ENCODE measurements at places on chromosomes 5 and 9. TPM values are rescaled to one million over a fixed set of nuclear protein-coding genes. Genes with fewer than 3 reads are reported as not detected.

PCDH12 gene
- under 0.01 TPM for total RNA-seq

SLC34A1 gene
- total RNA-seq, result not detected

TMEM215 gene
- not detected for total RNA-seq

GABRB2 gene
- total RNA-seq, result under 0.01 TPM

MYMK gene
- not detected for total RNA-seq

HRH2 gene
- total RNA-seq, result not detected

ELOVL7 gene
- not detected for total RNA-seq

- no peak for DNase-seq
Measured at GRCh38 chr9:99867968-99868367, 38.5 kb upstream of the STX17 start.

DNA sequence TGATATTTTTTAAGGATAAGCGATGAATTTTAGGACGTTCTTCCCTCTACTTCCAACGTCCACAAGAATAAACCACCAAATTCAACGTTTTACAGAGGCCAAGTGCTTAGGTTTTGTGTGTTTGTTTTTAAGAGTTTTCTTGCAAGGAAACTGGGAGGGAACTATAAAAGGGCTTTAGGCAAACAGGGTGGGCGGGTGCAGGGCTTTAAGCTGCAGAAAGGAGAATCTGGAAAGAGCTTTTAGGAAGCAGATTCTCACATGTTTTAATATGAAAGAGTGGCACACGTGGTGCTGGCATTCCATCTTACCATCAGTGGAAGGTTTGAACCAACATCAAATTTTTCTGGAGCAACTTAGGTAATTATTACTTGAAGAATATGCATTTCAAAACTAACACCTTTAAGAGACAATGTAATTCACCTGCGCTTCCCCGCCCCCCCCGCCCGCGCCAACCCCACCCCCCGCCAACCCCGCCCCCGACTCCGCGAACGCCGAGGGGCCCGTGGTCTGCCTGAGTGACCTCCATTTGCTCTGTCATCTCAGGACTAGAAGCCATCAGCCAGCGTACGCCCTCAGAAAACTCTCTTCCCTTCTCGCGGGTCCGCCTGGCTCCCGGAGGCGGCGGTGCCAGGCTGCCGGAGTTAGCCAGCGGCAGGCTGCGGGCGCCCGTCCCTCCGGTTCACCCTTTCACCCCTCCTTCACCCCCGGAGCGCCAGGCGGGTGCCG is 911 bp upstream of the PIK3R1 start:
- no peak for DNase-seq

DNA sequence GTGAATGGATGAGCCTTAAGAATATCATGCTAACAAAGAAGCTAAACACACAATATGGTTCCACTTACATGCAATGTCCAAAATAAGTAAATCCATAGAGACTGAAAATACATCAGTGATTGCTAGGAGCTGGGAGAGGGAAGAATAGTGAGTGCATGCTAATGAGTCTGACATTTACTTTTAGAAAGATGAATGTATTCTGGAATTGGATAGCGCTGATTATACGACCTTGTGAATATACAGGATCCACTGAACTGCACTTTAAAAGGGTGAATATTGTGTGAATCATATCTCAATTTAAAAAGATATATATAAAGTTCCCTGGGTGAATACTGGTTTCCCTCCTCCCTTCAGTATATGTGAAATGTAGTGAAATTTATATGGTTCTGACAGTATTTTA is 46.2 kb downstream of the LOX start:
- DNase-seq, result no peak

GRCh38 chr9:98977813-98978212 is 34.1 kb downstream of the COL15A1 start:
- no peak for DNase-seq

DNA sequence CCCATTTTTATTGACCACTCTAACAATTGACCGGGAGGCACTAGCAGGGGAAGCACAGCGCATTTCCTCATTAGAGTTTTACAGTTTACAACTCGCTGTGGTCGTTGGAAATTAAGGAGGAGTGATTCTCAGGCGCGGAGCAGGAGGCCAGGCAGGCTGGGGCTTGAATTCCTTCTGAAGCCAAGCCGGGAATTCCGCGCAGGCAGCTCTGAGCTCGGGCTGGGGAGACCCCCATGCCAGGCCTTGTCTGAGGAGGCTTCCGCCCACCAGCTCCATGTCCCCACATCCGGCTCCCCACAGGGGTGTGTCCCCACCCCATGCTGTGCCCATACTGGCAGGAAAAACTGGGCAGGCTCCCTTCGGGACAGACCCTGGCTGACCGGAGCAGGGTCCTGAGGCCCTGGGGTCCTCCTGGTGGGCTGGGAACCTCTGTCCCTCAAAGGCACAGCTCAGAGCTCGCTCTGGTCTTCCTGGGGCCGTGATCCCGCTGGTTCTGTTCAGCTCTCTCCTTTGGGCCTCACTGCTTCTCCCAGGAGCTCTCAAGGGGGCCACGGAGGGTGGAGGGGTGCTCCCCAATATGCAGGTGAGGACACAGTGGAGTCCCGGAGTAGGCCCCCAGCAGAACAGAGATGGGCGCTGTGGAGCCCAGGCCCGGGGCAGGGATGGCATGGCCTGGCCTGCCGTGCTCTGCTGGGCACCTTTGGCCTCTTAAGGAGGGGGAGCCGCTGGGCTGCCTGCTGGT is 1.3 kb upstream of the NRARP start:
- DNase-seq, result no peak

DNA sequence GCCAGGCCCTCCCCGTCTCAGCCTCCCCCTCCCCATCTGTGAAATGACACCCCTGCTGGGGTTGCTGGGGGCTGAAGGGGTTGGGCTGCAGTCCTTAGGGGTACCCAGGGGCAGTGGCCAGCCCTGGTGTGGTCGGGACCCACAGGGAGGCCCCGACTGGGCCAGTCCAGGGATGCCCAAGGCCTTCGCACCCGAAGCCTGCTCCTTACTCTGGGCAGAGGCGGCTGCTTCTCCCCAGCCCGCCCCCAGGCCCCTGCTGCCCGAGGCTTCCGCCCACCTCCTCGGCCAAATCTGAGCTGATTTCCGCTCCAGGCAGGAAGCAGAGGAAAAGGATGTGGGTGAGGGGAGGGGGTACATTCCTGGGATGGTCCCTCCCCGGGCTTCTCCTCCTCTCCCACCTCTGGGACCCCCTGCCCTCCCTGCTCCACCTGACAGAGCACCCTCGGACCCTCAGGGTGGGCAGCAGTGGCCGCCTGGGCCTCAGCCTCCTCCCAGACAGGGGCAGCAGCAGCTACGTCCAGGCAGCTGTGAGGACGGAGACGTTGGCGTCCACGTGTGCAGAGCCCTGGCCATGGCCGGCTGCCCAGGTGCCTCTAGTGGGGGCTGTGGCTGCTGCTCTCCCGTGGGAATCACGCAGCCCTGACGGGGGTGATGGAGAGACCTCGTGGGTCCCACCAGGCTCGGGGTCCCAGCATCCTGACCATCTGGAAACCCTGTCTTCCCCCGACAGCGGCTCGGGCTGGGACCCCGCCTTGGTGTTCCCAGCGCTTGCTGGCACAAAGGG is 4.2 kb upstream of the NRARP start:
- no peak for DNase-seq

- peak; percentile 89 for DNase-seq
Measured at GRCh38 chr5:179731791-179732411, 721 bp upstream of the MAML1 start.

- peak; percentile 43 for DNase-seq
Measured at GRCh38 chr5:90909101-90909503, 350.5 kb downstream of the ADGRV1 start.

DNA sequence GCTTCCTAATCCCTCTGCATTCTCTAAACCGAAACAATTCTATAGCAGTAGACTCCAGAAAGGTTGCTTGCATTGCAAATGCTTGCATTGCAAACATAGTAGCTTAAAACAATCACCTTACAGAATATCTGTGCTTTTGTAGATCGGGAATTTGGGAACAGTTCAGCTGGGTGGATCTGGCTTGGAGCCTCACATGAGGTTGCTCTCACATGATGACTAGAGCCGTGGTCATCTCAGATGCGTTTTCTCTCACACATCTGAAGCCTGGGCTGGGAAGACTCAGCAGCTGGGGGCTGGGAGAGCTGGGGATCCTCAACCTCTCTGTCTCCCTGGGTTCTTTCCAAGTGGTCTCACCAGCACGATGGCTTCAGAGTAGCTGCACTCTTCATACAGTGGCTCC is 127.8 kb downstream of the MSX2 start:
- DNase-seq, result no peak

GRCh38 chr5:160357394-160357793 is 13.0 kb downstream of the C1QTNF2 start:
- no peak for DNase-seq

DNA sequence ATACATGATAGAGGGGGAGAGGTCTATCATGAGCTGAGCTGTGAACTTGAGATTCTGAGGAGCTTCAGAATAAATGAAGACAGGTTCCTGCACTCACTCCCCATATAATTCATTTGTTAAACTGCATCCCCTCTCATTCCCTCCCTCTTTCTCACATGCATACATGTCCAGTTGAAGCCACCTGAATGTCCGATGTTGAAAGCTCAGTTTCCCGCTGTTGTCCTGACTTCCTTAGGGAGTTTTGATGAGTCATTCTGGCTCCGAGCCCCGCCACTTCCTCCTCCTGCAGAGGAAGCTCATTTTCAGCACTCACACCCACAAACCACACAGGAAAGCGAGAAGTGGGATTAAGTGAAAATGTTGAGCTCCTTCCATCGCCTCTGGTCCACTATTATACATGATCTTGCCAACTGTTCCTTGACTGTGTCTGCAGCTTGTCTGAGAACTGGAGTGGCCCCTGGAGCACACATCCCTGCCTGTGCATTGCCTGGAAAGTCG is 121.2 kb downstream of the CEMIP2 start:
- peak; percentile 89 for DNase-seq

- DNase-seq, result peak; percentile 24
Measured at GRCh38 chr9:122377241-122378164, 6.7 kb downstream of the PTGS1 start.

GRCh38 chr5:150075233-150075632 is 11.1 kb downstream of the CSF1R start:
- no peak for DNase-seq

DNA sequence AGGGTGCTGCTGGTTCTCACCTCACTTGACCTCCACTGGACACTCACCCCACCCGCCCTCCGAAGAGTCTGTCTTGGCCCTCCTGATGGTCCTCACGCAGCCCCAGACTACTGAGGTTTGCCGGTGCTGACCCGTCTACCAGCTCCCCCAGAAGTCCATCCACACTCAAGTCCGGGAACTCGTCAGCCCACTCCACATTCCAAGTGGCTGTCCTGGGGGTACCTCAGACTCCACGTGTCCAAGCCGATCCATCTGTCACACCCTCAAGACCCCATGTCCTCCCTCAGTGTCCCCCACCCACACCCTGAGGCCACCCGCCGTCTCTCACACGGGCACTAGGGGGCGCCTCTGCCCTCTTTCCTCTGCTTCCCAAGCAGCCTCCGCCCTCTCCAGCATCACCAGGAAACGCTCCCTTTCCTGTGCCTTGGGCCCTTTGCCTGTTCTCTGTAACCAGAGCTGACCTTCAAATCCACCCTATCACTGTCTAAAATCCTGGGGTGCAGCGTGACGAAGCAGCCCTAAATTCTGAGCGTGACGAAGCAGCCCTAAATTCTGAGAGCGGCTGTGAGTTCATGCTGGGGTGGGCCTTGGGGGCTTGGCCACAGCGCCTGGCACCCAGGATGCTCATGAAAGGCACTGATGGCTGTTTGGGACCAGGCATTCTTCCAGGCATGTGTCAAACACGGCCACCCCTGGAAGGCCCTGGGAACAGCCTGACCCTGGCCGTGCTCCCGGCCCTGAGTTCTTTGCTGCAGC is 95.7 kb downstream of the KCNT1 start:
- DNase-seq, result peak; percentile 29

DNA sequence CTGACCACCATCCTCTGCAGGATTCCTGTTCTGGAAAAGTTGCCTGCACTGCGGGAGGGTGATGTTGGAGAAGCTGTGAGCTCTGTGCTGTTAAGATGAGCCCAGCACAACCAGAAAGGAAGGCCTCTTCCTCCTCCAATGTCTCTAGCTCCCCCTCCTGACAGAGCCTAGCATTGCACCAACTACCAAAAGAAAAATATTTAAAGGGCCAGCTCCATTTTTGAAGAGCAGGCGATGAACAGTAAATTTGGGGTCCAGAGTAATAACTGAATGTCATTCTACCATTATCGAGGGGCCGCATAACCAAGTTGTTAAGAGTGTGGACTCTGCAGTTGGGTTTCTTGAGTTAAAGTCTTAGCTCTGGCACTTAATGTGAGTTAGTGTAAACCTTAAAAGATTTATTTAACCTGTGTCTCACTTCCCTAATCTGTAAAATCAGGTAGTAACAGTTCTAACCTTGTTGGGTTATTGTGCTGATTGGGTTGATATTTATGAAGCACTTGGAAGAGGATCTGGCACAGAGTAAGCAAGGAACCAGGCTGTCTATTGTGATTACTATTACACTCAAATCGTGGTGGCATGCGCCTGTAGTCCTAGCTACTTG is 3.9 kb downstream of the TEX53 start:
- DNase-seq, result peak; percentile 79

DNA sequence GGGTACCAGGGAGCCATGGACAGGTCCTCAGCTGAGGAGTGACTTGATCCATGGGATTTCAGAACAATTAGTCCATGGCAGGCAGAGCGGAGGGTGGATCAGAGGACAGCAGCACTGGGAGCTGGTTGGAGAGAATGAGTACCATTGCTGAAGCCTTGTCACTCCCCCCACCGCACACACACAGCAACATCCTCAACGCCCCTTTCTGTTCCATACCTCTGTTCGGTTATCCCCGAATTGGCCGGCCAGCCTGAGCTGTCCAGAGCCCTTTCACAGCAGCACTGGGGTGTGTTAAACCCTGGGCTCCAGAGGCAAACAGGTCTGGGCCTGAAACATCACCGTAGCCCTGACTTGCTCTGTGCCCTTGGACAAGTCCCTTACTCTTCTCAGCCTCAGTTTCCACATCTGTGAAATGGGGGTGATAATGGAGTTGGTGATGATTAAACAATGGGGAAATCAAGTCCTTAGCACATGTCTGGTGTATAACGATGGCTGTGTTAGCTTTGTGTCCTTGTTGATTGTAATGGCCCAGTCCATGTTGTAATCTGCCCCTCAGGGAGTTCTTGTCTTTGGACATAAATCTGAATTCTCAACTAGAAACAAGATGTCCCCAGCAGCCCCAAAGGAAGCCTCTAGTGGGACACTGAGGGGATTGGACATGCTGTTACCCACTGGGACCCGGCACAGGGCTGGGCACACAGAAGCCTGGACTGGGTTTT is 16.9 kb downstream of the GSN start:
- no peak for DNase-seq

GRCh38 chr9:116333254-116333653 is 179.7 kb downstream of the PAPPA start:
- DNase-seq, result no peak

DNA sequence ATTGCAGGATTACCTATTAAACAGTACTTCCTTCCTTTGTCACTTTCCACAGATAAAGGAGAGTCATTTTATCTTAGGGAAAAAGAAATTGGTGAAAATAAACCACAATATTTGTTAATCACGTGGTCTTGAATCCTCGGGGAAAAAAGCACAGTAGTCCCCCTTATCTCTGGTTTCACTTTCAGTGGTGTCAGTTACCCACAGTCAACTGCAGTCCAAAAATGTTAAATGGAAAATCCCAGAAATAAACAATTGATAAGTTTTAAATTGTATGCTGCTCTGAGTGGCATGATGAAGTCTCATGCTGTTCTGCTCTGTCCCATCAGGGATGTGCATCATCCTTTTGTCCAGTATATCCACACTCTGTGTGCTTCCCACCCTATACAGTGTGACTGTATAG is 405.2 kb upstream of the MPDZ start:
- peak; percentile 6 for DNase-seq
